Hematopoietic multipotent progenitor cell treated with erythropoietin and hydrocortisone succinate and interleukin-3 and kit ligand, for 6 days (in vitro differentiated cells): ENCODE measurements at places on chromosomes 3 and 15.

DNA sequence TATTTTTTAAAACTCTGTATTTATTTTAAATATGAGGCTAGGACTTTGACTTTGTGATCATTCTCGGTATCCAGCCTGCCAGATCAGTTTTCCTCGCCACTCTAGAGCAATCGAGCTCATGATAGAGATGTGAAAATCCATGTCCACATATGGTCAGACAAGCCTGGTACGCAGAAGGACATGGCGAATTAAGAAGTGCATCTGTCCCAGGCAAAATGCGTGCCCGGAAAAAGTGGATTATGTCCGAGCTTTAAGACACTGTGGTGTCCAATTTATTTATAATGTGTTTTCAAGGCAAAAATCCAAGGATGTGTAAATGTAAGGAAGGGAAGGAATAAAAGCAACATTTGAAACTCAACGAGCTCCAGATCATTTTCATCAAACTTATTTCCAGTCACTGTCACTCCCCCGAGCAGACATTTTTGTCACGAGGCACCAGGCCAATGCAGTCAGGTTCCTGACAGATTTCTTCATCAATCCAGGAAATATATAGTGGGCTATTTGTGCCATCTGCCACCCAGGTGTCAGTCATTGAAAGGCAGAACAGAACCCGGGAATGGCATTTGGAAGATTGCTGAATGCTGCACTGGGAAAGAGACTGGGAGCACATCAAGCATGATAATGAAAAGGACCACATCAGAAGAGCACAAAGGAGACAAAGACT is 825.7 kb downstream of the SQOR start:
- DNase-seq: no peak

DNA sequence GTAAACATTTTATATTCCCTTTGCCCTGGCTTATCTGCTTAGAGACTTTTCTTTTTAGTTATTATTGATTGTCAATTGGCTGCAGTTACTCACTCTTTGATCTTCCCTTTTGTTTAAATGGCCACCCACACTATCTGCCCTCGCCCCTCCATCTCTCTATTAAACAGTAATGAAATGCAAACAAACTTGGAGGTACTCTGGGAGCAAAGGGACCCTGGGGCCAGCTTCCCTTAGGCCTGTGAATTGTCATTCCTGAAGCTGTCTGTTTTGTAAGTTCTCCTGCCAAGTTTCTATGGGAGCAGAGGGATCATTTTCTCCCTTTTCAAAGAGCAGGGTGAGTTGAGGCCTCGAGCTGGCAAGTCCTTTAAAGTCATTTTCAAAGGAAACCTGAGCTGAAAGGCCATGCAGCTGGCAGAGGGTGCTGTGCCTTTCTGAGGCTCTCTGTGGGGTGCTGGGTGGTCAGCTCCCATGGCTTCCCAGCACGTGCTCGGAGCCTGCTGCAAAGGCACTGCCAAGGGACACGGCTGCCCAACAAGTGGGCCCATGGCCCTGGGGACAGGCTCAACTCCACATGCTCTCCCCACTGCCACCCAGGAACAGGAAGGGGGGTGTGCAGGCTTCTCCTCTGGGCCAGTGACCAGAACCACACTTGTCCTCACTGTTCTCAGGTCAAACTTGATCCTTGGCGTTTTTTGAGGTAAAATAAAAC is 17.4 kb upstream of the RTP2 start:
- DNase-seq: no peak

DNA sequence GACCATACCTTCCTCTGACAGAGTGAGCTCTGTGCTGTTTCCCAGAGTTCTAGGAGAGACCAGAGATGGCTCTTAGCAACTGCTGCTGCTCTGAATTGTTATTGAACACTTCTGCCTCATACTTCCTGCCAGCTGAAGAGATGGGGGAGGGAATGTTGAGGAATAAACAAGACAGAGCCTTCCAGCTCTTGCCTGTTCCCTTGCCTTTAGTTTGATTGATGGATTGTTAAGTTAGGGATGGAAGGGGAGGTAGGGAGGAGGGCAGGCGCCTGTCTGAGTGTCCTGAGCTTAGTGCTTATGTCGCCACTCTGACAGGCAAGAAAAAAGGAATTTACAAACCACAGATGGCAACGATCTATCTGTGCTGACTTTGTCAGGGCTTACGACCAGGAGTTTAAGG is 42.8 kb downstream of the ZNF609 start:
- DNase-seq: no peak

- DNase-seq: no peak
Measured at GRCh38 chr15:71148048-71148447, 32.8 kb downstream of the THSD4 start.

DNA sequence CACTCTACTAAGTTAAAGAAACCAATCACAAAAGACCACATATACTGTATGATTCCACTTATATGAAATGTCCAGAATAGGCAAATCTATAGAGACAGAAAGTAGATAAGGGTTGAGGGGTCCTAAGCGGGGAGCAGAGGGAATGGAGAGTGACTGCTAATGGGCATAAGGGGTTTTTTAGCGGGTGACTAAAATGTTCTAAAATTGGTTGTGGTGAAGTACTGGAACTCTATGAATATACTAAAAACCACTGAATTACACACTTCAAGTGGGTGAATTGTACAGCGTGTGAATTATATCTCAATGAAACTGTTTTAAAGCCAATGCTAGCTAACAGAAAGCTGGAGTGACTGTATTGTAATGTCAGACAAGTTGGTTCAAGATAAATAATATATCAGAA is 33.3 kb downstream of the KPNA1 start:
- DNase-seq: no peak

GRCh38 chr15:62653122-62653521 is 389.4 kb upstream of the TPM1 start:
- peak; percentile 25 for DNase-seq

- peak; percentile 42 for DNase-seq
Measured at GRCh38 chr15:78988361-78988911, 43.6 kb upstream of the CTSH start.

- DNase-seq: no peak
Measured at GRCh38 chr3:136186344-136186743, 9.8 kb downstream of the MSL2 start.

DNA sequence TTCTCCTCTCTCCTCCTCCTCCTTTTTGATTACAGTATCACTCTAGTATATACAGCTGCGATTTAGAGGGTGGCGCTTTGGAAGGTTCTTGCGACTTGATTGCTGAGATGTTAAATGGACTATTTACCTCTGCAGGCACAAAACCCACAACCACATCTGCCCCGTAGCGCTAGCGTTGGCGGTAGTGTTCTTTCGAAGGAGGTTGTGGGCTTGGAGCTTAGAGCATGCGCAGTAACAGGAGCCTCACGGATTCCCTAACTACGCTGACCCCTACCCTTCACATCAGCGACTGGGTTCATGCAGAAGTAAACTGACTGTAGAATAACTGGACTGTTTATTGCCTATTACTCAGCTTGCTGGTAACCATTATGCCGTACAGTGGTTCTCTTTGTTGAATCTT is 58.0 kb downstream of the CGGBP1 start:
- peak; percentile 42 for DNase-seq

- DNase-seq: no peak
Measured at GRCh38 chr3:192831111-192831644, 86.5 kb downstream of the MB21D2 start.

- peak; percentile 87 for DNase-seq
Measured at GRCh38 chr15:31262901-31263671, 63.5 kb upstream of the KLF13 start.

DNA sequence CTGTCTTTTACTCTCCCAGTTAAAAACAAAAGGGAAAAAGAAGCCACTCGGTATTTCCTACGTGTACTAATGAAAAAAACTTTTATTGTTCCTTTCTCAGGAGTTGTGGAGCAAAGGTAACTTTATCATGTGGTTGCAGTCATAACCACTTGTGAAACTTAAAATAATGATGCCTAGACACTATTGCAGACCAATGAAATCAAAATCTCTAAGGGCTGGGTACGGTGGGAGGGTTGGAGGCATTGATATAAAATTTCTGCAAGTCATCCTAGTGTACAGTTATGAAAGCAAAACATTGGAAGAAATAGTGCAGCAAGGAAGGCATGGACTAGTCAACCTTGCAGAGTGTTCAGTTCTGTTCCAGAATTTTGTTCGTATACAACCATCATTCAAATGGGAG is 808.8 kb downstream of the TUSC7 start:
- DNase-seq: no peak

- DNase-seq: peak; percentile 40
Measured at GRCh38 chr3:64008487-64009351, 14.6 kb downstream of the PSMD6 start.

DNA sequence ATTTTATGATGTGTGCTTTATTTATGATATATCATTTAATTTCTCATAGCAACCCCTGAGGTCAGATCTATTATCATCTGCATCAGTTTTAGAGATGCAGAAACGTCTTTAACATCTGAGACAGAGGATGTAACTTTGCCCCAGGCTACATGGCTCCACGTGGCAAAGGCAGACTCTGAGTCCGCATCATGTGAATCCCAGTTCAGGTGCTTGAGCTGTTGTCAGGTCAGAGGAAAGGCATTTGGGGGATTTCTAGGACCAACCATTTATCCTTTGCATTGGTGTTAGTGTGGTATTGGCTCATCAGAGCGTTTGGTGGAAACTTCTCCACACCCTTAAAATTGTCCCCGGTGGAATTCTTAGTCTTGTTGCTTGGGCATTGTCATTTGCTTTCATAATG is 10.8 kb downstream of the CACNA2D3 start:
- no peak for DNase-seq

GRCh38 chr15:98347866-98348265 is 300.5 kb upstream of the IGF1R start:
- DNase-seq: no peak

- no peak for DNase-seq
Measured at GRCh38 chr3:100517276-100517675, 24.9 kb downstream of the TMEM45A start.

- peak; percentile 50 for DNase-seq
Measured at GRCh38 chr3:99505646-99506269, 132.6 kb upstream of the COL8A1 start.

DNA sequence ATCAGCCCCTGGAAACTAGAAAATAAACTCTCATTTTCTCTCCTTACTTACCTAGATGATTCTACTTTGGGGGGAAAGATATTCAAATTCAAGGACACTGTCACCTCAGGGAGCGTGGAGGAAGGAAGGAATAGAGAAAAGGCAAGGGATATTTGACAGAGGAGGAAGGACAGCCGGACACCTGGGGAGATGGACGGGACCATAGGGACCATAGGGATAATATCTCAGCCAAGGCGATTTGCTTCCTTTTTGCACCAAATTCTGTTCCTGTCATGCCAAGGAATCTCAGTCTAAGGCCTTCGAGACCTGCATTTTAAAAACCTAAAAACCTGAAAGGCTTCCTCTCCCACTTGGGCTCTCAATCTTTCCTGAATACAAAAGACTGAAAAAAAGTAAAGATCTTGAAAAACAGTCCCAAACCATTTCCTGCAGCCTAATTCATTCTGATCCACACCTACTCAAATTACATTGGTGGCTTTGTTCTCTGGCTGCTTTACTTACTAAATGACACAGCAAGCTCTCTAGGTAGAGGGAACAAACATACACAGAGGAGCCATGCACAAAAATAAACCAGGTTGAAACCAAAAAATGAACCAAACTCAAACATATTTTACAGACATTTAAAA is 73.9 kb upstream of the SLC24A5 start:
- DNase-seq: no peak

DNA sequence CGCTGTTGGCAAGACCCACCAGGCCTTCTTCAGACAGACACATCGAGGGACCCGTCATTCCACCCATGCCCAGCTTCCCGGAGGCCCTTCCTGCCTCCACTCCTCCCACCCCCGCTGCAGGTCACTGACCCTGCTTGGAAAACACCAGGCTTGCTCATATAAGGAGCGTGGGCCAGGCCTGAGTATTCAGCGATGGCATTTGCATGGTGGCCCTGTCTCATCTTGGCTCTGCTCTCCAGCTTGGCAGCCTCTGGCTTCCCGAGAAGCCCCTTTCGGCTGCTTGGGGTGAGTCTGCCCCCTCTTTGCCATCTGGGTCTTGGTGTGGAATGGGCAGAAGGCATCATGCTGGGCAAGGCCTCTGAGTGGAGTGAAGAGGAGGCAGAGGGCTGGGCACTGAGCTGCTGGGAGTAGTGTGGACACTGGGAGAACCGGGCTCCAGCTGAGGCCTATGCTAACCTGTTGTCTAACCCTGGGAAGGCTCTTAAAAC is at the start of gene ITIH3:
ITIH3 (plus strand) TSS at position 185 of the 488 bp plus-strand sequence; CDS start at position 193, 8 bp downstream.
- no peak for DNase-seq

GRCh38 chr3:114331710-114332109 is 37.9 kb downstream of the TIGIT start:
- no peak for DNase-seq

DNA sequence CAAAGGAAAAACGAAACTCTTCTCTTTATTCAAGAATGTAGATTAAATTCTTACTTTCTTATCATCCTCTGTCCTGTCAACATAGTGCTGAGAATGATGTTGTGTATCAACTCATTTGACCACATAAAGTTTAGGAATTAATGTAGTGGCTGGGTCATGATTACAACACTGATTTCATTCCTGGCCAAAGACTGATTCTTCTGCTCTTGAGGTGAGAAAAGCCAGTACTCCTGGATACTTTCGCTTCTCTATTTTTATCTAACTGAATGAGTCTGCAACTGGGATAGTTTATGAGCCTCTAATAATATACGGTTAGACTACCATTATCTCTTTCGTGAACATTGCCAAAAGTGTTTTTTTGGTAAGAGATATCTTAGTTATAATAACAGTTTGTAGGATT is 173.0 kb downstream of the LPP start:
- DNase-seq: no peak

- no peak for DNase-seq
Measured at GRCh38 chr3:122294359-122294758, 30.7 kb upstream of the CSTA start.

DNA sequence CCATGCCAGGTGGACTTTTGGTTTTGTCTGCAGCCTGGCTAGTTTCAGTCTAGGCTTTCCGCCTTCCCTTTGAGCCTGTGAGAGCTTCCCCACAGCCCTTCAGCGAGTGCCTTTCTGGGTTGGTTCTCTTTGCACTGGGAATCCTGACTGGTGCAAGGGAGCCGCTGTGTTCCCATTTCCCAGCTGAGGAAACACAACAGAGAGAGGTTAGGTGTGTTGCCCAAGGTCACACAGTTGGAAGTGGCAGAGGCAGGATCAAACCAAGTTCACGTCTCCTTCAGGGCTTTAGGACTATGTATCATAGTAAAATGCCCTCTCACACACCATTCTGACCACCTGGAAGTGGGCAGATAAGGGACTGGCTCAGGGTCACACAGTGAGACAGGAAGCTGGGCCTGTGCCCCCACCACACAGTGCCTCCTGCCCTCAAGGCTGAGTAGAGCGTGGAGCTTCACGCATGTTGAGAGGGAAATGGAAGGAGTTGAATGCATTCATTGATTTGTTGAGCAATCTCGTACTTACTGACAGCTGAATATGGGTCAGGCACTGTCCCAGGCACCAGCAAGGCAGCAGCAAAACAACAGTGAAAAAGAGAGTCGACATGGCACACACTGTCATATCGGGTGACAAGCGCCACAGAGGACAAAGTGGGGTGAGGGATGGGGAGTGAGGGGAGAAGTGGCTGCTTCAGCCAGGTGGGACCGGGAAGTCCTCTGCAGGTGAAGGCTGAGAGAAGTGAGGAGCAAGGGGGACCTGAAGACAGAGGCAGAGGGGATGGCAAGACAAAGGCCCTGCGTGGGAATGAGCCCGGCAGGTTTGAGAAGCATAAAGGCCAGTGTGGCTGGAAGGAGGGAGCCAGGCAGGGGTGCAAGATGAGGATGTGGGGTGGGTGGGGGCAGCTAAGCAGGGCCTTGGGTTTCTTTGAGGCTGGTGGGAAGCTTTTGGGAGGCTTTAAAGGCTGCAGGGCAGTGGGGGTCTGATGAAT is 12.3 kb upstream of the ANPEP start:
- DNase-seq: peak; percentile 37
